GM12892 (cell line): ENCODE measurements at places on chromosomes 16 and 17.

- DNase-seq, result no peak
Observed at GRCh38 chr17:57927048-57927723, 28.0 kb downstream of the CUEDC1 start.

GRCh38 chr17:81380666-81381518 lies 14.4 kb upstream of the BAHCC1 start:
- DNase-seq, result no peak

GRCh38 chr17:55291114-55291507 lies 26.4 kb downstream of the HLF start:
- DNase-seq, result no peak

GRCh38 chr17:80352991-80353665 lies 61.8 kb upstream of the ENDOV start:
- no peak for DNase-seq

DNA sequence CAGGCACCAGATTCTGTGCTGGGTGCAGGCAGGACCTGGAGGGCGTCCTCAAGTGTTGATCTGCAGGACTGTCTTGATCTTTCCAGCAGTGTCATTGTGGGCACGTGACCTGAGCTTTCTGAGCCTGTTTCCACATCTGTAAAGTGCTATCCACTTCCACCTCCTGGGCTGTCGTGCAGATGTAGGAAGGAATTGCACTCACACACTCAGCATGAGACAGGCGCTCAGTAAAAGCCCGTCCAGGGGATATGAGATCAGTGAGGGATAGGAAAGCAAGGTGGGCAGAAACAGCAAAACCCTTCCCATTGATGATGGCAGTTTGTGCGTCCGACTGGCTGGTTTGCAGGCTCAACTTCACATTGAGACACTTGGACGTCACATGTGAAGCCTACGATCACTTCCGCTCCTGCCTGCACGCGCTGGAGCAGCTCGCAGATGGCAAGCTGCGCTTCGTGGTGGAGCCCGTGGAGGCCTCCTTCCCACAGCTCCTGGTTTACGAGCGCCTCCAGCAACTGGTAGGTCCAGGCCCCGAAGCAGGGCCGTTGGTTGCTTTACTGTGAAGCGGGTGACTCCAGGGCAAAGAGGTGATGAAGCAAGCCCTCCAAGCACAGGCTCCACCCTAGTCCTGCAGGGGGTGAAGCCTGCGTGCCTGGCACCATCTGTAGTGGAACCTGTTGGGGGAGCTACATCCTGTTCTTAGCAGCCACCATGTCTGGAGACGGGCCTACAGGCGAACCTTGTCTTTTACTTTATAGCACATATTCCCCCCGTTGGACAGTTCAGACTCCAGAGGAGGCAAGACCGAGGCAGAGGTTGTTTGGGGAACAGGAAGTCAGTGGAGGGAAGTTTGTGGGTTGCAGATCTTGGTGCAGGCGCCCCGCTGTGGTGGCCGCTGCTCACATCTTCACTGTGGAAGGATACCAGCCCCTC lies 23.0 kb downstream of the METTL22 start:
- no peak for DNase-seq

GRCh38 chr17:64187093-64187895 lies 57.4 kb upstream of the ERN1 start:
- no peak for DNase-seq

DNA sequence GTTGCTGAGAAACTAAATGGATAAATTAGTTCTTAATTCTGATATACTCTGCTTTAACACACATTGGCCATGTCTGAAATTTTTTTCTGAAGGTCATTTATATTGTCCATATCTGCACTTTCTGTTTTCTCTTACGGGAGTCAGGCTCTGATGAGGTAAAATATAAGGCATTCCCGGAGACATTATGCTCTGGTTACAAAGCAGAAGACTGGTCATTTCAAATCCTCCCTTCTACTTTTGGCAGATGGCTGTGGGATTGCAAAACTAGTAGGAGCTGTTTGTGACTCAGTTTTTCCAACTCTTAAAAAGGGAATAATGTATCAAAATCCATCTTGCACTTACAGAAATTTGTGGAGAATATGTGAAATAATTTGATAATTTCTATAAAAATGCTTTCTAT lies 92.2 kb upstream of the CPHXL start:
- DNase-seq, result no peak

DNA sequence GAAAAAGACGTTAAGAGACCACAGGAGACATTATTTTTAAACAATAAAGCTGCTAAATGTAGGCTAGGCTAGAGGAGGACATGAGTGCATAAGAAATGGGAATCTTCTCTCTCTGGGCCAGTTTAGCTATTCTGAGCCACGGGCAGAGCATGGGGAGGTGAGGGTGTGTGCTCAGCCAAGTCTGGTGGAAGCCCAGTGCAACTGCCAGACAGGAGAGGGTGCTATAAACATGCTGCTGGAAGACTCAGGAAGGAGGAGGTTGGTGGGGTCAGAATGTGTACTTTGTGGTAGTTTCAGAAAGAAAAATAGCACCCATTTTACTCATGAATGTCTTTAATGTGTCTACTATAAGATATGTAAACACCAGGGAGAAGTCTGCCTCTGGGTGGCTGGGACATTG lies 5.9 kb upstream of the SDK2 start:
- no peak for DNase-seq

DNA sequence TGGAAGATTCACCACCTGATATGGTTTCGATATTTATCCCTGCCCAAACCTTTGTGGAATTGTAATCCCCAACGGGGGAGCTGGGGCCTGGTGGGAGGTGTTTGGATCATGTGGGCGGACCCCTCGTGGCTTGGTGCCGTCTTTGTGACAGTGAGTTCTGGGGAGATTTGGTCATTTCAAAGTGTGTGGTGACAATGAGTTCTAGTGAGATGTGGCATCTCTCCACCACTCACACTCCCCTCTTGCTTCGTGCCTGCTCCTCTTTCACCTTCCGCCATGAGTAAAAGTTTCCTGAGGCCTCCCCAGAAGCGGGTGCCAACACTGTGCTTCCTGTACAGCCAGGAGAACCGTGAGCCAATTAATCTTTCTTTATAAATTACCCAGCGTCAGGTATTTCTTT lies 9.7 kb downstream of the CCDC57 start:
- no peak for DNase-seq
